ENCODE measurements at places on chromosomes 3 and 15. TPM values are rescaled to one million over a fixed set of nuclear protein-coding genes. Genes with fewer than 3 reads are reported as not detected.

DNA sequence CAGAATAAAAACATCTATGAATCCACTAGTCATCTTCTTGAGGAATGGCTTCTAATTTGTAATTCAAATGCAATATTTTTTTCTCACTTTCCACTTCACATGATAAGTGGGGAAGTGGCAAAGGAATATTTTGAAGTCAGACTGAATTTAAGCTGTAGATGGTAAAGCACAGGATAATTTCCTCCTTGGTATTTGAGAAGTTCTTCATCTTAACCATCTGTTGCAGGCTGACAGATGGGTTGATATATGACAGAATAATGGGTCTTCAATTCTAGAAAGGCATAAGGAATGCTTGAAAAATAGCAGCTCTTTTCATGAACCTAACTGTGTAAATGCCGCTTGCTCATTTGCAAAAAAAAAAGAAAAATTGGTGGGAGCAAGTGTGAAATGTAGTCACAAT, 66.5 kb upstream of the SNTN start:
- no peaks in the 10 kb centered on the region for H3K4me1 ChIP-seq
- no peak overlapping the region for H3K27ac ChIP-seq
- H3K27me3 ChIP-seq = no peaks in the 10 kb centered on the region

- H3K4me1 ChIP-seq = no peaks in the 10 kb centered on the region
- peaks cover 16% of the 10 kb centered on the region for H3K27me3 ChIP-seq
- H3K4me3 ChIP-seq = no peak overlapping the region
- H3K27ac ChIP-seq = no peak overlapping the region
These were observed 18.9 kb upstream of the HCN4 start for GRCh38 chr15:73387507-73388255.

DNA sequence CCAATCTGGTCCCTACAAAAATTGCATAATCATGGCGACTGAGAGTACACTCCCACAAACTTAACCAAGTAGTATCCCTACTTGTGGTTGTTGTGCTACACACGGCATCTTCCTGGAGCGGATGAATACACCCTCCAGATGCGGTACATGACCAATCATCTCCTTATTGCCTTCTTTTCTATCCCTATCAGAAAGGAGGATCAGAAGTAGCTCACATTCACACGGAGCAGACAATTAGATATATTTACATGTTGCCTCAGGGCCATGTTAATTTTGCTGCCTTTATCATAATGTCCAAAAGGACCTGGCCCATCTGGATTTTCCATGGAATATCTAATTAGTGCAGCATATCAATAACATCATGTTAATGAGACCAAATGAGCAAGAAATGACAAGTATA, 96.4 kb upstream of the RNU6-1 start:
- H3K36me3 ChIP-seq = no peaks in the 10 kb centered on the region
- no peak for DNase-seq
- no peaks in the 10 kb centered on the region for H3K4me1 ChIP-seq
- no peak overlapping the region for H3K27ac ChIP-seq
- H3K27me3 ChIP-seq = no peaks in the 10 kb centered on the region

DNA sequence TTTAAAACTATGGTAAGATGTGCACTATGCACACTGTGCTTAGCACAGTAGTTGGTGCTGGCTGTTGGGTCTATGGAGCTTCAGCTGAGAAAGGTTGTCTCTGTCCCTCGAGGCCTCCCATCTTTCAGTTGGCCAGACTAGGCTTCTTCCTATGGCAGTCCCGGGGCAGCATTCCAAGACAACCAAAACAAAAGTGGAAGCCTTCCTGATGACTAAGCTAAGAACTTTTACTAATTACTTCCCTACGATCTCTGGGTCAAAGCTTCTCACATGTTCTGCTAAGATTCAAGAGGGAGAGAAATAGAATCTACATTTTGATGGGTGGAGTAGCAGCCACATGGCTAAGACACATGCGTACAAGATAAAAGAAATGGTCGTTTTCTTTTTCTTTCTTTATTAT, 342.8 kb downstream of the TUSC7 start:
- H3K27me3 ChIP-seq = no peaks in the 10 kb centered on the region
- H3K27ac ChIP-seq = no peak overlapping the region
- no peaks in the 10 kb centered on the region for H3K36me3 ChIP-seq
- H3K4me1 ChIP-seq = no peaks in the 10 kb centered on the region
- DNase-seq = no peak
- no peak overlapping the region for H3K4me3 ChIP-seq

- peak overlapping the region; percentile 89 for H3K27ac ChIP-seq
- no peak overlapping the region for H3K4me3 ChIP-seq
- no peak for DNase-seq
- peaks cover 60% of the 10 kb centered on the region for H3K36me3 ChIP-seq
- H3K27me3 ChIP-seq = no peaks in the 10 kb centered on the region
These were observed 32.5 kb downstream of the RAB27A start for GRCh38 chr15:55257012-55257670.

Gene CSPG5
- 0.58 TPM for total RNA-seq

Gene FAM131A
- total RNA-seq = 4.0 TPM

Gene TM4SF18
- not detected for total RNA-seq

Gene C3orf20
- total RNA-seq = 0.23 TPM
